ENCODE measurements at places on chromosomes 1 and 21. TPM values are rescaled to one million over a fixed set of nuclear protein-coding genes. Genes with fewer than 3 reads are reported as not detected.

- peak overlapping the region; percentile 73 for H3K27ac ChIP-seq
- H3K27me3 ChIP-seq, result no peaks in the 10 kb centered on the region
- DNase-seq, result no peak
- H3K4me1 ChIP-seq, result peaks cover 22% of the 10 kb centered on the region
Observed at GRCh38 chr1:116990612-116991151, 10.9 kb upstream of the CD101 start.

GRCh38 chr1:15757575-15758342 is 836 bp upstream of the FBLIM1 start:
- peaks cover 30% of the 10 kb centered on the region for H3K27me3 ChIP-seq
- H3K4me1 ChIP-seq, result peaks cover 37% of the 10 kb centered on the region
- DNase-seq, result no peak
- H3K27ac ChIP-seq, result peak overlapping the region; percentile 76
- H3K4me3 ChIP-seq, result peak overlapping the region; percentile 61

DNA sequence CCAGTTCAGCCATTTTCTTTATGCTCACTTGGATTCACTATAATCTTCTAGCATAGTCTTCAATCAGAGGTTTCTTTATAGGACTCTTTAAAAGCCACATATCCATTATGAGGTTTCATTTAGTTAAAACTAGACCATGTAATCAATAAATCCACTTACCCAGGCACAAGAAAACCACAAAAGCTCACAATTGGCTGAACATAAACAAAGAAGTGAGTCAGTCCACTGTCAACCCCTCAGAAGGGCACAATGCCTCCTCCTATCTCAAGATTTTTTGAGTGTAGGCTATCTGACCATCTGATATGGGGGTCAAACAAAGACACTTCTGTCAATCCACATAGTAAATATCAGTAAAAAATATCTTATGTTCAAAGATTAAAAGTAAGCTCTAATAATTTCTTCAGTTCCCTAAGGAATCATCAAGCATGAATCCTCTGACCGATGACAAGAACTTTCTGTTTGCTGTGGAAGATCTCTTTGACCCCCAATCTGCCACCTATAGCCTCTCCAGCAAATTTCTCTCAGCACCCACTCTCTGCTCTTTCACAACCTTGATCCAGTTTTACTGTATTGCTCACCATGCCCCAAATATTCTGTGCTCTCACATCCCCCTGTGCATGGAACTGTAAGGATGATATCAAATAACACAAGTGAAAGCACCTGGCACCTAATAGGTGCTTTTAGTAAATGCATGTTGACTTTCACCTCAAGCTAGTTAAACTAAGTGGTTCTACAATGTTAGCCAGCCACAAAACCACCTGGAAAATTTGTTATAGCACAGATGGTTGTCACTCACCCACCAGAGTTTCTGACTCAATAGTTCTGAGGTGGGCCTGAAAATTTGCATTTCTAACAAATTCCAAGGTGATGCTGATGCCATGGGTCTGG is 16.7 kb downstream of the RAB3B start:
- no peak overlapping the region for H3K4me3 ChIP-seq
- no peak for DNase-seq
- no peaks in the 10 kb centered on the region for H3K36me3 ChIP-seq
- H3K27ac ChIP-seq, result no peak overlapping the region

- H3K36me3 ChIP-seq, result no peaks in the 10 kb centered on the region
- H3K27me3 ChIP-seq, result no peaks in the 10 kb centered on the region
- no peak overlapping the region for H3K27ac ChIP-seq
- no peak overlapping the region for H3K4me3 ChIP-seq
Observed at GRCh38 chr21:15015622-15016471, 49.0 kb downstream of the NRIP1 start.

DNA sequence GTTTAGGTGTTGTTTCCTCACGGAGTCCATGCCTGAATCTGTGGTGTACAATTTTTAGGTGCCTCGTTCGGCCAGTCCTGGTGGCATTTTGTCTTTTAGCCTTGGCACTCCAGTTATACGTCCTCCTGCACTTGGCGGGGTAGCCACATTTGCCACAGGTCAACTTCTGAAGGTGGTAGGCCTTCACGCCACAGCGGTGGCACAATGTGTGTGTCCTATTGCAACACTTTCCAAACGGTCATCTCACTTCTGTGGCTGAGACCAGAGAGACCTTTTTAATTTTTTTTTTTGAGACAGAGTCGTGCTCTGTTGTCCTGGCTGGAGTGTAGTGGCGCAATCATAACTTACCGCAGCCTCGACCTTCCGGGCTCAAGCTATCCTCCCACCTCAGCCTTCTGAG is 49.1 kb downstream of the CAMTA1 start:
- H3K36me3 ChIP-seq, result no peaks in the 10 kb centered on the region
- H3K27me3 ChIP-seq, result no peaks in the 10 kb centered on the region
- no peak overlapping the region for H3K4me3 ChIP-seq
- DNase-seq, result no peak
- H3K4me1 ChIP-seq, result no peaks in the 10 kb centered on the region

DNA sequence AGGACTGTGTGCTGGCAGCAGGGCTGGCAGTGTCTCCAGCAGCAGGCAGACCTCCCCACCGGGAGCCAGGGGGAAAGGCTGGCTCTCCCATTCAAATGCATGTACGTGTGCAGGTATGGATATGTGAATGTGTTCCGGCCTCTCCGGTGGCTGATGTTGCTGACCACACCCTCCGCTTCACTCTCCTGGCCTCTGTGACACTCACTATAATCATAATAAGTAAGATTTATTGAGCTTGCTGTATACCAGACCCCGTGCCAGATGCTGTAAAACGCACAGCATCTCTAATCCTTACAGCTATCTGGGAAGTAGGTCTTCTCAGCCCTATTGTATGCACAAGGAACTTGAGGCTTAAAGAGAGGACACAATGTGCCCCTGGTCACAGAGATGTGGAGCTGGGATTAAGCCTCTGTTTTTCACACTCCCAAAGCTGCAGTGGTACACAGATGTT is 20.5 kb upstream of the ARTN start:
- H3K36me3 ChIP-seq, result no peaks in the 10 kb centered on the region
- no peak for DNase-seq
- no peaks in the 10 kb centered on the region for H3K27me3 ChIP-seq
- no peak overlapping the region for H3K27ac ChIP-seq
- H3K4me3 ChIP-seq, result no peak overlapping the region

DNA sequence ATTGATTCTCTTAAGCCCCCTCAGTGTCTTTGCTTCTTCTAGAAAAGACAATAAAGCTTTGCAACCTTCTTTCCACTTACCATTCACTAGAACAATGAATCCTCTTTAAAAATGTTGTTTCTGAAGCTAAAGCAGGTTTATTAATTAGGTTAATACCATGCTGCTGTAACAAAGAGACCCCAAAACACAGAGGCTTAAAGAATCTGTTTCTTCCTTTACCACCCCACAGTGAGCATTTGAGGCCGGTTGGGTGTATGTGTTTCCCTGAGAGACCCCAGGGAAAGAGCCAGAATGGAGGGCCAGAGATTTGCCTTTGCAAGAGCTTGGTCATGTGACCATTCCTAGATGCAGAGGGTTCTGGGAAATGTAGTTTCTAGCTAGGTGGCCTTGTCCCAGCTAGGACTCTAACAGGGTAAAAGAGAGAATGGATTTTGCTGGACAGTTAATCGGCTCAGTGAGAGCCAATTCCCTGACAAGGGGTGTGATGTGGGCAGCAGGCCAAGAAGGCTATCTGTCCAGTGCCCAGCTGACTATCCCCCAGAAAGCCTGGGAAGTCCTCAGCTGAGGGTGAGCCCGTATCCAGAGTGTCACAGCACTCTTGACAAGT is 191.8 kb upstream of the TMEM51 start:
- no peak overlapping the region for H3K4me3 ChIP-seq
- H3K27ac ChIP-seq, result no peak overlapping the region
- H3K36me3 ChIP-seq, result peaks cover 18% of the 10 kb centered on the region
- H3K27me3 ChIP-seq, result no peaks in the 10 kb centered on the region
- H3K4me1 ChIP-seq, result peaks cover 12% of the 10 kb centered on the region
- DNase-seq, result no peak

- no peak for DNase-seq
- H3K27me3 ChIP-seq, result no peaks in the 10 kb centered on the region
- H3K4me1 ChIP-seq, result no peaks in the 10 kb centered on the region
- no peak overlapping the region for H3K4me3 ChIP-seq
Observed at GRCh38 chr21:33187276-33187675, 42.5 kb upstream of the IFNAR2 start.

DNA sequence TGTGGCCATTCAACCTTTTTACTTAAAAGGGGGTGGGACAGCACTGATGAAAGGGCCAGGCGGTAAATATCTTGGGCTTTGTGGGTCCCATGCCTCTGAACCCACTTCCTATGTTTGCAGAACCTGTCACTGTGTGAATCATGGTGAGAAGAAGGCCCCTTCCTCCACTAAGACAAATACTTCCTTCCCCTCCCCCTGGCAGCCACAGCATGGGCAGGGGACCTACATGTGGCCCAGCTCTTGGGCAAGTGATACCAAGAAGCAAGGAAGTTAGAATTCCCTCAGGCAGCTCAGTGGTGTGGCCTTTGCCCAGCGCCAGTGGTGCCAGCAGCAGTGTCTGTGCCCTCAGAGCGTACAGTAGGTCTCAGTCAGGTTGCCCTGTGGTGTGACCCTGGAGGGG is 168.6 kb downstream of the TRIM33 start:
- H3K4me1 ChIP-seq, result peaks cover 13% of the 10 kb centered on the region
- H3K27me3 ChIP-seq, result no peaks in the 10 kb centered on the region
- H3K4me3 ChIP-seq, result no peak overlapping the region
- H3K27ac ChIP-seq, result no peak overlapping the region
- no peaks in the 10 kb centered on the region for H3K36me3 ChIP-seq
- no peak for DNase-seq

DNA sequence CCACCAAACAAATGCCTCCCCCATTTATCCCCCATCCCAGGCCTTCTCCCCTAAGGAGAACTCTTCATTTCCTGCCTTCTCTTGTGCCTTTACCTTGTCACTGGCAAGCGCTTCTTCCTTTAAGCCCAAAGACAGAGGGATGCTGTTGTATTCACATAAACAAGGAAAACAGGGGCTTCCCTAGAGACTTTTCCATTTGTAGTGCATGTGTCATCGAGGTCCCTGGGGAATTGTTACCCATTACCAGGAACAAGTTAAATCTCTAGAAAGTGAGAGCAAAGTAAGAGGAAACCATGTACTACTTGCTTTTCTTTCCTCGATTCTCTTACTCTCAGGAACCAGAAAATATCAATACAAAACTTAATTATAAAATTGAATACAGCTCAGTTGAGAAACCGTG is 114.4 kb upstream of the DPT start:
- H3K36me3 ChIP-seq, result no peaks in the 10 kb centered on the region
- no peak overlapping the region for H3K4me3 ChIP-seq
- H3K4me1 ChIP-seq, result peaks cover 9% of the 10 kb centered on the region
- no peak overlapping the region for H3K27ac ChIP-seq
- no peaks in the 10 kb centered on the region for H3K27me3 ChIP-seq

GRCh38 chr1:63915121-63915520 is 141.3 kb downstream of the ROR1 start:
- H3K27ac ChIP-seq, result no peak overlapping the region
- H3K27me3 ChIP-seq, result no peaks in the 10 kb centered on the region
- no peaks in the 10 kb centered on the region for H3K36me3 ChIP-seq
- H3K4me3 ChIP-seq, result no peak overlapping the region
- H3K4me1 ChIP-seq, result peaks cover 21% of the 10 kb centered on the region

DNA sequence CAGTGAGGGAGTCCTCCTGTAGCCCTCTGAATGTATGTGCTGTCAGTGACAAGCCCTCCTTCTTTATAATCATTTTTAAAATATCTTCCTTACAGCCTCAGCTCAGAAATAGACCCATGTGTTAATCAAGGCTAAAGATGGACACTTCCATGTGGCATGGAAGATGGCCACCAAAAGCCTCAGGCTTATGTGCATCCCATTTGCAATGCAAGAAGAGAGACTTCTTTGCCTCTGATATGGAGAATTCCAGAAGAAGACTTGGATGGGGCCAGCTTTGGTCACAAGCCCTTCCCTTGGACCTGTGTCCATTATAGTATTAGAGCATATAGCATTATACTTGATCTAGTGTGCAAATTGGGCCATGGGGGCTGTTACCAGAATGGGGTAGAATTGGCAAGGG is 18.5 kb downstream of the CCDC185 start:
- no peak overlapping the region for H3K27ac ChIP-seq
- no peak overlapping the region for H3K4me3 ChIP-seq
- no peaks in the 10 kb centered on the region for H3K27me3 ChIP-seq
- DNase-seq, result no peak

GRCh38 chr1:18045203-18045602 is 62.4 kb upstream of the IGSF21 start:
- H3K27me3 ChIP-seq, result peaks cover 12% of the 10 kb centered on the region
- no peak overlapping the region for H3K27ac ChIP-seq
- H3K36me3 ChIP-seq, result no peaks in the 10 kb centered on the region
- H3K4me3 ChIP-seq, result no peak overlapping the region
- no peaks in the 10 kb centered on the region for H3K4me1 ChIP-seq

DNA sequence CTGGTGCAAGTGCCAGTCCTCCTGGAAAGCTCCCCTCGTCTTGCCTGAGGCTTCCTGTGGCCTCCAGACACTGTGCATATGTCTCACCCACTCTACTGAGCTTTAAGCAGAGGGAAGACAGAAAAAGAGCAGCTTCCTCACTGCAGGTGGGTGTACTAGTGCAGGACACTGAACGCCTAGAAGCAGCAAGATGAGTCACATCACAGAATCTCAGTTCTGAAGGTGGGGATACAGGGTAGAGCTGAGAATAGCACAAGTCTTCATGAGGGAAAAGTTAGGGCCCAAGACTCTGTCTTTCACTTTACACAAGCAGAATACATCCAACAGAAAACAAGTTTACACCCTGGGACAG is 37.4 kb downstream of the PCAT6 start:
- no peak overlapping the region for H3K27ac ChIP-seq
- H3K36me3 ChIP-seq, result no peaks in the 10 kb centered on the region
- no peak for DNase-seq
- no peaks in the 10 kb centered on the region for H3K4me1 ChIP-seq

GRCh38 chr1:53206735-53207379 is 10.2 kb downstream of the CPT2 start:
- no peaks in the 10 kb centered on the region for H3K4me1 ChIP-seq
- DNase-seq, result no peak
- peaks cover 95% of the 10 kb centered on the region for H3K36me3 ChIP-seq
- no peak overlapping the region for H3K27ac ChIP-seq
- no peak overlapping the region for H3K4me3 ChIP-seq
- H3K27me3 ChIP-seq, result no peaks in the 10 kb centered on the region

GRCh38 chr1:183244466-183244865 is 58.4 kb downstream of the LAMC2 start:
- H3K27me3 ChIP-seq, result no peaks in the 10 kb centered on the region
- peaks cover 18% of the 10 kb centered on the region for H3K4me1 ChIP-seq
- H3K36me3 ChIP-seq, result no peaks in the 10 kb centered on the region
- H3K27ac ChIP-seq, result peak overlapping the region; percentile 46
- no peak overlapping the region for H3K4me3 ChIP-seq
- peak; percentile 64 for DNase-seq

GRCh38 chr1:211783897-211784296 is 46.7 kb downstream of the LPGAT1 start:
- H3K4me3 ChIP-seq, result no peak overlapping the region
- H3K4me1 ChIP-seq, result peaks cover 7% of the 10 kb centered on the region
- DNase-seq, result no peak
- no peak overlapping the region for H3K27ac ChIP-seq

Gene CAMK1G
- 0.56 TPM for total RNA-seq

Gene HNRNPR
- 84.9 TPM for total RNA-seq

Gene CD101
- 105 TPM for total RNA-seq

Gene LORICRIN
- total RNA-seq, result not detected

Gene KRTAP19-1
- not detected for total RNA-seq
